ENCODE measurements at places on chromosomes 5 and 9. TPM values are rescaled to one million over a fixed set of nuclear protein-coding genes. Genes with fewer than 3 reads are reported as not detected.

Gene EIF4EBP3
- 13.4 TPM for total RNA-seq

Gene STPG3
- 0.31 TPM for total RNA-seq

Gene TXNDC8
- total RNA-seq, result not detected

Gene GPX8
- 24.6 TPM for total RNA-seq

Gene SPINK4
- total RNA-seq, result not detected

Gene TRAF1
- 6.1 TPM for total RNA-seq

Gene DBH
- total RNA-seq, result not detected

Gene LURAP1L
- total RNA-seq, result 2.3 TPM

Gene NUDCD2
- 12.9 TPM for total RNA-seq

Gene KYAT1
- total RNA-seq, result 15.8 TPM

Gene RNF224
- not detected for total RNA-seq

Gene PITX1
- total RNA-seq, result not detected

Gene GPR150
- total RNA-seq, result 0.25 TPM

Gene GTF2H2
- 16.0 TPM for total RNA-seq

Gene C1QTNF2
- total RNA-seq, result 4.3 TPM

Gene MED7
- total RNA-seq, result 10.2 TPM

Gene SVEP1
- total RNA-seq, result 8.2 TPM

Gene ANGPTL2
- 38.7 TPM for total RNA-seq

Gene STKLD1
- not detected for total RNA-seq

Gene ALDOB
- 1.8 TPM for total RNA-seq

Gene CSF1R
- 24.0 TPM for total RNA-seq

Gene CNTNAP3
- total RNA-seq, result 11.8 TPM

Gene LHX3
- total RNA-seq, result not detected

Gene UTP15
- total RNA-seq, result 9.1 TPM

Gene IL13
- not detected for total RNA-seq

Gene DIRAS2
- total RNA-seq, result not detected

Gene MORN5
- total RNA-seq, result not detected

Gene PCDHGB6
- total RNA-seq, result 6.5 TPM

Gene SELENOP
- 260 TPM for total RNA-seq

Gene CENPH
- total RNA-seq, result 3.6 TPM

Gene IL3
- total RNA-seq, result not detected

Gene CCNO
- total RNA-seq, result not detected

Gene FOXD4L4
- 0.22 TPM for total RNA-seq

Gene WDR70
- 15.0 TPM for total RNA-seq

Gene BTNL8
- not detected for total RNA-seq

Gene ARHGEF37
- 23.0 TPM for total RNA-seq

Gene FAM163B
- total RNA-seq, result 1.6 TPM

Gene SMU1
- total RNA-seq, result 16.6 TPM

Gene MAMDC2
- 12.2 TPM for total RNA-seq

Gene BARHL1
- total RNA-seq, result not detected

Gene SLC6A3
- not detected for total RNA-seq

Gene CNTFR
- total RNA-seq, result 66.4 TPM

Gene PCDHAC2
- total RNA-seq, result 1.1 TPM

Gene ACOT12
- total RNA-seq, result not detected

Gene REEP2
- 29.9 TPM for total RNA-seq

Gene DELE1
- total RNA-seq, result 92.0 TPM

Gene PCDHA4
- total RNA-seq, result 0.21 TPM

Gene C5orf34
- total RNA-seq, result 1.5 TPM

All from right cardiac atrium (tissue), 5 donors.